ENCODE measurements at places on chromosomes 16 and 17.

DNA sequence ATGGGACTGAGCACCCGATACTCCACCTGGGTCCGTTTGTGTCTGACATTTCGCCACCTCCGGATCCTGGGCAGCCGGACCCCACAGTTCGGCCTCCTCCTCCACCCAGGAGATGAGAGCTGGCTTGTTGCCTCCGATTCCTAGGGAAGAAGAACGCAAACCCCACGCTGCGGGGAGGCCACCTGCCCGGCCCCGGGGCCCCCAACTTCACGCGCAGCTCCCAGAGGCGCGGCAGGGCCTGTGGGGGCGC lies 542 bp downstream of the ZNF764 start:
- DNase-seq = no peak

DNA sequence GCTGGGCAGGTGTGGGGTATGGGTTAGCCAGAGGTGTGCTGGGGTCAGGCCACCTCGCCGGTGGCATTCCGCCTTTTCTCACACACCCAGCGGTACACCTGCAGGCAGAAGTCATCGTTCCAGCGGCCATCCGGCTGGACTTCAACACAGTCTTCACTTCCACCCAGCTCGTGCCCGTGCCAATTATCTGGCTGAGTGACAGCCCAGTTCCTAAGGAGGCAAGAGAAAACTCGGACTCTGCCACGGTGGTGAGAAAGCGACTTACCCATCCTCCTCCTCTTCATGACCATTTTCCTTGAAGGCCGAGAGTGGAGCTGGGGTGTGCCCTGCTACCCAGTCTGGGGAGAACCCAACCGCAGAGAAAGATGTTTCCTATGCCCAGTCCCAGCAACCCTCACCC lies 13.1 kb downstream of the ASGR2 start:
- DNase-seq = no peak

DNA sequence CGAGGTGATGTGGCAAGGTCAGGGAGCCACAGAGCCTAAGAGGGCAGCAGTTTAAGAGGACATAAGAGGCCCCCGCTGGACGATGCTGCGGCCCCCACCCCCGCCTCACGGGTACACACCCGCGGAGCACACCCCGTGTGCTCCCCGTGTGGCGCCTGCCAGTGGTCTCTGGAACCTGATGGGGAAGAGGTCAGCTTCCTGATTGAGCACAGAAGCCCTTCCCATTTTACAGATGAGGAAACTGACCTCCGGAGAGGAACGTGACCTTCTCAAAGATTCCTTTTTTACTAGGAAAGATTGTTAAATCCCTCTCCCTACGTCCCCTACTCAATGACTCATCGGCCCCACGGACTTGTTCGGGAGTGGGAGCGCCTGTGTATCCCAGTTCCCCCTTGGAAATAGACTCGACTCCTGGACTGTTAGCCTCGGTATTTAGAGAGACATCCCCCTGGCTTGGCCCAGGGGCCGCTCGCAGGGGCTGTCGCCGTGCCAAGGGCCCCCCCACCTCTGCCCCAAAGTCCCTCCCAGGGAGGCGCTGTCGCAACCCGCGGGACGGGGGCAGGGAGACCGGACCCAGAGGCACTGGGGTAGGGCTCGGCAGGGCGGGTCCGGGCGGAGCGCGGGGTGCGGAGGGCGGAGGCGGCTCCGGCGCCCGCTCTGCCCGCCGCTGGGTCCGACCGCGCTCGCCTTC lies at the start of gene ABCC3:
ABCC3 (plus strand) TSS at position 658 of the 691 bp plus-strand sequence. CDS start 56 bp downstream, outside the sequence.
- DNase-seq = no peak

DNA sequence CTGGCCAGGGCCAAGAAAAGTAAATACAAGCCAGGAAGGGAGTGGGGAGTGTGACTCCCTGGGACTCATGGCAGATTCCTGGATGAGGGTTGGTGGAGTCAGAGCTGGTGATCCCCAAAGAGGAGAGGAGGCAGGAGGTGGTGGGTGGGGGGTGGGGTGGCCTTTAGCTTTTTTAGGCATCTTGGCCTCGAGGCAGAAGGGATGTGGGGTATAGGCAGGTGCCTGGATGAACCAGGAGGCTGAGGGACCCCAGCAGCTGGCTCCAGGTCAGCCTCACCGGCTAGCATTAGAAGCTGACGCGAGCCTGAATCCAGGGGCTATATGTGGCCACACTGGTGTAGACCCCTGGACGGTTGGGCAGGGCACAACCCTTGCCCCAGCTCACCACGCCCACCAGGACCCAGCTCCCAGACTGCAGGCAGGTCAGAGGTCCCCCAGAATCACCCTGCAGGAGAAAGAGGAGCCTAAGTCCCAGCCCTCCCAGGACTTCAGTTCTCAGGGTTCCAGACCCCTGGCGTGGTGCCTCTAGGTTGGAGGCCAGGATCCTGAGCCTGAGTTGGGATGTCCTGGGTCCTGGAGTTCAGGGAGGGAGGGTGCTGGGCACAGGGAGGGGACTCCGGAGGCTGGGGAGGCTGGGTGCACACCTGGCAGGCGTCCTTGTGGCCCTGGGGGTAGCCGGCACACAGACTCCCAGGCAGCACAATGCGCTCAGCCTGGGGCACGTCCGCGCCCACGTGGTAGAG lies 2.8 kb downstream of the PRSS33 start:
- DNase-seq = no peak

GRCh38 chr17:81084680-81085419 lies 49.9 kb downstream of the BAIAP2 start:
- DNase-seq = no peak

GRCh38 chr17:79533116-79533515 lies 77.7 kb downstream of the RBFOX3 start:
- no peak for DNase-seq

DNA sequence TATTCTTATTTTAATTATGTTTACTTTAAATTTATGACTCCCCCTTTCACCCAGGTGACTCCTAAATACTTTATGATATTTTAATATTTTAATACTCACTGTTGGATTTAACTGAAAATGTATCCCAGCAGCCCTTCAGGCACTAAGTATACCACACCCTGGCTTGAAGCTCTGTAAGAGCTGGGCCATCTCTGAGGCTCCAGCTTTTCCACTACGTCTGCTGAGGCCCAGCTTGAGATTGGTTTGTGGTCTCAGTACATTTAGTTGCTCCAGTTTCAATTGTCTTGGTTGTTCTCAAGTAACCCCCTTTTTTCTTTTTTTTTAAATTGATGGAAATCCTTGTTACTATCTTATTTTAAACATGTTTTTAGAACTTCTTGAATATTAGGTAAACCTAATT lies 27.0 kb upstream of the CAPNS2 start:
- DNase-seq = no peak

GRCh38 chr17:79237448-79238053 lies 162.9 kb downstream of the ENGASE start:
- DNase-seq = no peak

- no peak for DNase-seq
Observed at GRCh38 chr16:83513008-83513755, 294.6 kb upstream of the HSBP1 start.

- no peak for DNase-seq
Observed at GRCh38 chr16:19172098-19172780, 4.2 kb downstream of the SYT17 start.

DNA sequence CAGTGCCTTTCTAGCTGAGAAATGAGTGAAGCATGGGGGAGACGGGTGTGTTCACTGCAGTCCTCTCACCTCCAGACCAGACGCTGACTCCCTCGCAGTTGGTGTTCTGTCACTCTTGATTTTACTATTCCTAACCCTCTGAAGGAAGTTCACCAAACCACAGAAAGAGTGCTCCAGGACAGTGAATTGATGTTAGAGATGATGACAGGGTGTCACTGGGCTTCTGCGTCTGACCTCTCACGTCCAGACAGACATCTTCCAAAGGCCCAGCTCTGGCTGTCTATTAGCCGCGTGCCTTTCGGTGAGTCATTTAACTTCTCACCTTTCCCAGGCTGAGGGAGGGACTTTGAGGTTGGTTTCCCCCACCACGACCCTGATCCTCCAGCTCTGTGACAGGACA lies 8.2 kb downstream of the CRAMP1 start:
- no peak for DNase-seq

GRCh38 chr17:30292286-30292858 lies 628 bp upstream of the BLMH start:
- DNase-seq = no peak

GRCh38 chr17:13575922-13576419 lies 25.8 kb downstream of the HS3ST3A1 start:
- no peak for DNase-seq
